Heart left ventricle (tissue), 16 donors: ENCODE measurements at places on chromosomes 16 and 17. TPM values are rescaled to one million over a fixed set of nuclear protein-coding genes. Genes with fewer than 3 reads are reported as not detected.

Gene ENPP7
- total RNA-seq: not detected

Gene TMEM100
- total RNA-seq: 7.8 TPM

Gene HS3ST2
- total RNA-seq: 0.33 TPM

Gene FTO
- total RNA-seq: 83.2 TPM

Gene SNX20
- 0.37 TPM for total RNA-seq

Gene TEX19
- not detected for total RNA-seq

Gene RAB26
- total RNA-seq: 2.8 TPM

Gene SBK1
- total RNA-seq: 2.4 TPM

Gene NF1
- 55.2 TPM for total RNA-seq

Gene MYH1
- total RNA-seq: not detected

Gene CEP112
- total RNA-seq: 16.5 TPM

Gene HOXB7
- total RNA-seq: not detected

Gene ITGB3
- 4.8 TPM for total RNA-seq

Gene ABCC6
- total RNA-seq: not detected
